Activated T-cell treated with anti-CD3 and anti-CD28 coated beads, Interleukin-2, amount 50 U/mL, for 1 hour (primary cell): ENCODE measurements at places on chromosomes 7 and 10.

- no peak for DNase-seq
These were observed 78.2 kb downstream of the ELFN1 start for GRCh38 chr7:1748076-1748838.

DNA sequence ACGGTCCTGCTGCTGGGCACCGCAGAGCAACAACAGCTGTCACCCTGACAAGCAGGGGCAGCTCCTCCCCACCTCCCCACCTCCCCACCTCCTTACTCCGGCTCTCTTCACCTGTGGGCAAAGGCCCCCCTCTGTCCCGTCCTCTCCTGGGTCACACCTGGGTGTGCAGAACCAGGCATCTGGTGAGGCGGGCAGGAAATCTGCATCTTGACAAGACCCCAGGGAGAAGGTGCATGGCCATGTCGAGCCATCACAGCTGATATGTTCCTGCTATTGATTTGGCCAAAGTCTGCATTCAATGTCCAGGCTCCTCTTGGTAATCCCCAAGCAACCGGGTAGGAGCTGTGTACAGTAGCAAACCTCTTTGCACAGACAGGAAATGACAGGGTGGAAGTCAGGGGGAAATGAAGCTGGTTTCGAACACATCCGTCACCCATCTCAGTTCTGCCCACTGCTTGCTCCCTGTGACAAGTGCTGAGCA is 554.2 kb downstream of the DNAJB6 start:
- no peak for DNase-seq

- no peak for DNase-seq
These were observed 6.0 kb downstream of the WDR37 start for GRCh38 chr10:1061930-1062774.

GRCh38 chr7:101677797-101678479 is 48.8 kb upstream of the MYL10 start:
- no peak for DNase-seq

DNA sequence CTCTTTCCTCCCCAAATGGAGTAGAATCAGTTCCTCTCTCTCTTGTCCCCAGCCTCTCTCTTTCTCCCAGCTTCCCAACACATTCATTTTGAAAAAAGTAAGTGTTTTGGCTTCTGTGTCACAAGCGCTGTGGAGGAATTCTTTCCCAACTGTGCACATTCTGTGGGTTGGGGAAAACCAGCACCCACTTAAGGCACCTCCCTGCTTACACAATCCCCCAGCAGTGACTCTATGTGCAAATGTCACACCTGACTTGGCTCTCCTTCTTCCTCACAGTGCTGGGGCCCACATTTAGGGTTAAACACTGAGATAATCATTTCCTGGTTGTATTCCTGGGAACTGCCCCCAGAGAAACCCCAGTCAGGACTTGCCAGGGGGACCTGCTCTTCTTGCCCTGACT is 358.1 kb upstream of the ZNF32 start:
- no peak for DNase-seq

DNA sequence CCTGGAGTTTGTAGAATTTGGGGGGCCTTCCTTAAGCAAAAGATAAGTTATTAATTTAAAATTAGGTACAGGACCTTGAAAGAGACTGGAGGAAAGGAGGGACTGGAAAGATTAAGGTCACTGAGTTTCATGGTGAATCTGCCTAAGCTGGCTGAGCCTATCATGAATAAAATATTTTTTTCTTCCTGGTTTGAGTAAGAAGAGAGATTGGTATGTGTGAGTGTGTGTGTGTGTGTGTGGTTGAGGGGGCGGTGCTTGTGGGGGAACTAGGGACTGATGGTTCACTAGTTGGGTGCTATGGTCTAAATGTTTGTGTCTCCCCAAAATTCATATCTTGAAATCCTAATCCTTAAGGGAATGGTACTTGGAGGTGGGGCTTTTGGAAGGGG is 142.5 kb upstream of the PRKCQ start:
- DNase-seq = no peak

DNA sequence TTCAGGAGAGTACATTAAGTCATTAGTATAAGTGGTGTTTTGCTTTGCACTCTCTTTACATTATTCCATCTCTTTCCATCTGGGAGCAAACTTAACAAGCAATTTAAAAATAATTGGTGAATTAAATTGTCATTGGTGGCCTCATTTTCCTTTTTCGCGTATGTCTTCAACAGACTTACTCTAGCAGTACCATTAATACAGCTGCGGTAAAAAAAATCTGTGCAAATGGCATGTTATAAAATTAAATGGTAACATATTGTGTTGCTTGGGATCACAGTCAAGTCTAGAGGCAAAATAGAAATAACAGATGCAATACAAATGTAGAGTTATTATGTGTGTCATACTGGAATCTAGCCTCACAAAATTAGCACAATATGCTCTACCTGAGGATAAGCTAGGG is 322.4 kb downstream of the PCDH15 start:
- no peak for DNase-seq

- DNase-seq = no peak
These were observed 25.6 kb upstream of the MGMT start for GRCh38 chr10:129441372-129442009.

DNA sequence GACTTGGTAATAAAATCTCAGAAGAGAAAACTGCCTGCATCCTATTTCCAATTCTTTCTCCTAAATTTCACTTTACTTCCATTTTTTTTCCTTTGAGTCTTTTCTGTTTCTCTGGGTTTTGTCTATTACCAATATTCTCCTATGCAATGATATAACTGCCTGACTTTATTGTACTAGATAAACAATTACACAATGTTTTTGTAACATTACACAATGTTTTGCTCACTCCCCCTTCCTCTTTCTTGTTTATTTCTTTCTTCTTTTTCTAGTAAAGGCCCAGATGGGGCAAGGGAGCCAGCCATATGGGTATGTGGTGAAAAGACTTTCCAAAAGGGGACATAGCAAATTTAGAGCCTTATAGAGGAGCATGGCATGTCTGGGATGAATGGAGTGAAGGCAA is 278.7 kb upstream of the PHYHIPL start:
- DNase-seq = no peak

- no peak for DNase-seq
These were observed 979.1 kb upstream of the POT1 start for GRCh38 chr7:125908711-125909110.

- DNase-seq = no peak
These were observed 357.2 kb downstream of the HPSE2 start for GRCh38 chr10:98878418-98878817.

GRCh38 chr10:48683868-48684267 is 805 bp upstream of the WDFY4 start:
- no peak for DNase-seq

- DNase-seq = peak; percentile 56
These were observed 40.1 kb downstream of the TET1 start for GRCh38 chr10:68600041-68600778.

GRCh38 chr7:148245381-148245780 is 345.2 kb upstream of the C7orf33 start:
- no peak for DNase-seq

DNA sequence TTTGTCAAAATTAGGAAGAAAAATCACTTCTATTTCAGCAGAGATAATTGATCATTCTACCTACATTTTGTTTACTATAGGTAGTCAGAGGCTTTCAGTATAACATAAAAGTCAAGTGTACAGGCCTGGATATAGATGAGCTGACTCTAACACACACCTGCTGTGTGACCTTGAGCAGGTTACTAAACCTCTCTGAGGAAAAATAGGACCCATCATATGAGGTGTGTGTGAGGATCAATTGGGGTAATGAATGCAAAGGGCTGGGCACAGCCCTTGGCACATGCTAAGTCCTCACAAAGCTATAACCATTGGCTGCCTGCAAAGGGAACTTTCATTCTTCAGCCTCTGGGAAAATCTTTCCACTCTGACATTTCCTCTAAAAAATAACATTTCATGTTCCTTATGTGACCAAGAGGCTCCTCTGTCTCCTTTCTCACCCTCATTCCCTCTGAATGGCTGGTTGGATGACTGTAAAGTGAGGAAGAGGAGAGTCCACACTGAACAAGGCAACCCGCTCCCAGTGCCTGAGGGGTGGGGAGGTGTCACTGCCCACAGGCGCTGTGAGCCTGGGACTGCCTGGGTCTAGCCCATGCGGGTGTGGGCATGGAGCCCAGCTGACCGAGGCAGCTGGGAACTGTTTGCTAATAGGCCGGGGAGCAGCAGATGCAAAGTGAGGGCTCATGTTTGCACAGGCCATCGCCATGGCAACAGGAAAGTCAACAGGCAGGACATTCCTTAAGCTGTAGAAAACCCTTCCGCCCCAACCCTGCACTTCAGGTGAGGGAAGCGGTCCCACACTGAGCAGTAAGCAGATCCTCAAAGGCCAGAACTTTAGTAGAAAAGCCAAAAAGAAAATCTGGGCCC is 36.8 kb downstream of the MYOF start:
- no peak for DNase-seq

DNA sequence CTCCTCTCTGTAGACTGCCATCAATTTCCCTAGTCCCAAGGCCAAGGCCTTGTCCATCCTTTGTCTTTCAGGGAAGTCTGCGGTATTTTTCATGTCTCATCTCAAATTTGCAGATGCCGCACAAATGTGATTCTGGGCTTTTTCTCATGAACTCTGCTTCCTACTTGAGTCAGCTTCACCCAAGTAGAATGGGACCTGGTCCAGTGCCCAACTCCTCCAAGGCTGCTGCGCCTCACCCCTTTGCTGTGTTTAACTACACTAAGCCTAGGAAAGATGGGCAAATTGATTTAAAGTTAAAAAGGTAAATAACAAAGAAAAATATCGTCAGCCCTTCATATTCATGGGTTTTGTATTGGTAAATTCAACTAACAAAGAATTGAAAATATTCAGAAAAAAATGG is 1092.6 kb upstream of the AUTS2 start:
- no peak for DNase-seq

- no peak for DNase-seq
These were observed 171.4 kb downstream of the ST7 start for GRCh38 chr7:117124591-117125220.

- no peak for DNase-seq
These were observed 30.0 kb upstream of the WNT16 start for GRCh38 chr7:121298831-121299239.

- no peak for DNase-seq
These were observed 72.7 kb upstream of the MRLN start for GRCh38 chr10:59825932-59826331.

DNA sequence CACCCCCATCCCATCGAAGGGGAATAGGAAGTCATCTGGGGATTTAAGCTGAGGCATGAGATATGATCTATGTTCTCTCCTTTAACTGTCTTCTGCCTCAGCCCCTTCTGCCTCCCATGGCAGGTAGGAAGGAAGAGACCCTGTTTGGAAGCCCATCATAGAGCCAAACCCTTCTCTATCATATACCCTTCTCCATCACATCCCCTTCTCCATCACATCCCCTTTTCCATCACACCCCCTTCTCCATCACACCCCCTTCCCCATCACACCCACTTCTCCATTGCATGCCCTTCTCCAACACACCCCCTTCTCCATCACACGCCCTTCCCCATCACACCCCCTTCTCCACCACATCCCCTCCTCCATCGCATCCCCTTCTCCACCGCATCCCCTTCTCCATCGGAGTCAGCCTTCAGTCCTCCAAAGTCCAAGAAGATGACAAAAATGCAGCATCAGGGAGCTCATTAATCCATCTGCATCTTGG is 7.2 kb upstream of the SLIT1 start:
- no peak for DNase-seq

- DNase-seq = no peak
These were observed 10.2 kb downstream of the PYROXD2 start for GRCh38 chr10:98404571-98405359.

DNA sequence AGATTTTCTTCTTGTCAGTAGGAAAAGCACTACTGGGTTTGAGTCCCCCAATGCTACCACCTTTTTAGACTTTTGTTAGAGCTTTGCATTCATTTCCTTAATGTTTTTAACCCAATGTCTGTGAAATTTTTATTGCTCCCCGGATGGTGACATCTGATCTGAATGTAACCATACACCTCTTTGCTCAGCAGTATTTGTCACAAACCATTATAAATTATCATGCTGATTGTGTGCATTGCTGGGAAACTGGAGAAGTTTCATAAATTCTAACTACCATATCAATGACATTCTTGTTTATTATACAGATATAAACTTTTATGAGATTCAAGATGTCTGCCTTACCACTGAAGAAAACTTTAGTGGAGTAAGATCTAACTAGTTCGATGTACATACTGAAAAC is 8.5 kb downstream of the NRP1 start:
- no peak for DNase-seq

DNA sequence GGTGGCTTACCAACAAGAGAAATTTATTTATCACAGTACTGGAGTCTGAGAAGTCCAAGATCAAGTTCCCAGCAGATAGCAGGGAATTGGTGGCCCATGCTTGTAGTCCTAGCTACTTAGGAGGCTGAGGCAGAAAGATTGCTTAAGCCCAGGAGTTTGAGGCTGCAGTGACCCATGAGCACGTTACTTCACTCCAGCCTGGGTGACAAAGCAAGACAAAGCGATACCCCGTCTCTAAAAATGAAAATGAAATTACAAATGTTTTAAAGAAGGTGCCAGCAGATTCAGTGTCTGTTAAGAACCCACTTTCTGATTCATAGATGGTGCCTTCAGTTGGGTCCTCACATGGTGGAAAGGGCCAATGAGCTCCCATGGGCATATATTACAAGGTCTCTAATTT is 20.6 kb upstream of the ARHGAP12 start:
- DNase-seq = no peak

GRCh38 chr10:119686465-119687191 is 35.4 kb downstream of the BAG3 start:
- peak; percentile 81 for DNase-seq

GRCh38 chr10:85420501-85421191 is 945.9 kb downstream of the GRID1 start:
- DNase-seq = no peak

DNA sequence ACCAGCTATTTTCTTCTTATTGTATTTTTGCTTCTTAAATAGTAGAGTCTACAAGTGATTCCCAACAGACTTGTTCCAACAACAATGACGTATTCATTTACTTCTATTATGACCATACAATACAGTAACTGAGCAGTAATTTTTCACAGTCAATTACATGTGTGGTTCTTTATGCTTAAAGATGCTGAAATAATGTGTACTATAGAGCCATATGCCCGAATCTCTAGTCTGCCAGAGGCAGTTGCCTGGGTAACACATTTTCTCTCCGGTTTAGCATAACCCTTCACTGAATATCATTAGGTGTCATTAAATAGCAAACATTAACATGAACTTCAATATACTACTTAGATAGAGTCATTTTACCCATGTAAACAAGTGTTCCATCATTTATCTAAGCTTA is 75.0 kb downstream of the SLC25A13 start:
- DNase-seq = no peak

DNA sequence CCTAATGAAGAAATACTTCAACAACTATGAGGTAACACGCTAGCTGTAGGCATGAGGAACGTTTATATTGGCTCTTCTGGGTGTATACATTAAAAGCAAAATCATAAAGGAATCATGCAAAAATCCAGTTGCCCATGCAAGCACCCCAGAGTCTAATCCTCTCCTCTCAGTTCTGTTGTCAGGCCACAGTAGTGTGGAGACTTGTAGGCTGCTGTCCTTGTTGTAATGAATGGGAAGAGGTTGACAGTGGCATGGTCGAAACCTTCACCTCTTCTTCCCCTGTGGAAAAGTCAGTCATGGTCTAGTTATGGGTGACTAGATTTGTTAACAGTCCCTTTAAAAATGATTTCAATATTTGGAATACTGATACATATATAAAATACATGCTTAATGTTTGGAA is 121.3 kb downstream of the CNOT4 start:
- no peak for DNase-seq

- DNase-seq = no peak
These were observed 5.8 kb downstream of the H2BK1 start for GRCh38 chr7:151204383-151205032.

GRCh38 chr10:60910543-60910942 is 33.4 kb downstream of the RHOBTB1 start:
- DNase-seq = no peak

GRCh38 chr10:127756264-127756663 is 19.3 kb downstream of the FOXI2 start:
- DNase-seq = no peak
